Heart left ventricle (tissue), 16 donors: ENCODE measurements at places on chromosomes 11 and 22.
A peak's percentile ranks its signal among the peaks of the same experiment; 100 is the strongest.

- peak; percentile 75 for DNase-seq
These were observed 116.8 kb upstream of the NNMT start for GRCh38 chr11:114179234-114179941.

- DNase-seq: no peak
These were observed 5.7 kb downstream of the C11orf54 start for GRCh38 chr11:93747122-93747521.

GRCh38 chr11:116792144-116792868 is 627 bp upstream of the APOA5 start:
- DNase-seq: no peak

GRCh38 chr22:49785841-49786471 is 41.7 kb downstream of the BRD1 start:
- peak; percentile 34 for DNase-seq

DNA sequence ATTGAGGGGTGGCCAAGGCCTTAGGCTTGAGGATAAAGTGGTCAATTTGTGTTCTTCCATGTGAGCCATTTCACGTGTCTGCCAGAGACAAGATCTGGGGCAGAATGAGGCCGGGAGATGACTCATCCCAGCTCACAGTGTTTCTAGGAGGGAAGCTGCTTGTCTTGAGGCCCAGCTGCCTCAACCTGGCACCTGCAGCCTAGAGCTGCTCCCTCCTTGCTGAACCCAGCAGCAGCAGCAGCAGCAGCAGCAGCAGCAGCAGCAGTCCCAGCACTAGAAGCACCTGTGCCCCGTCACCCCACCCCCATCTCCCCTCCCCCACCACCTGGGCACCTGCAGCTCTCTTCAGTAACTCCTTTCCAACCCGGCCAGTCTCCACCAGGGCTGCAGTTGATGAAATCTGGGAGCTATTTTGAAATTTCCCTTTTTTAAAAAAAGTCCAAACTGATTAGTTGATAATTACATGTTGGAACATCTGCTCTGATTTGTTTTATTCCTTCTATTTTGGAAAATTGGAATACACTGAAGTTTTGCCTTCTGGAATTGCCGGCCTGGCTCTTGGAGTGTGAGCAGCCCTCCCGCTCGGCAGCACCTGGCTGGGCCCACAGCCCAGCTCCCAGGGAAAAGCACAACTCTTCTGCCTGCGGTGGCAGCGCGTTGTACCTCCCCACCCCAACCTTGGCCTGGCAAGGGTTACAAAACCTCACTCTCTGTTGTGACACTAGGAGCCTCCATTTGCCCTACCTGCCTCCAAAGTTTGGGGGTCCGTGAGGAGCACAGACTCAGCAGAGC is 143.5 kb downstream of the NXPE2 start:
- DNase-seq: no peak

DNA sequence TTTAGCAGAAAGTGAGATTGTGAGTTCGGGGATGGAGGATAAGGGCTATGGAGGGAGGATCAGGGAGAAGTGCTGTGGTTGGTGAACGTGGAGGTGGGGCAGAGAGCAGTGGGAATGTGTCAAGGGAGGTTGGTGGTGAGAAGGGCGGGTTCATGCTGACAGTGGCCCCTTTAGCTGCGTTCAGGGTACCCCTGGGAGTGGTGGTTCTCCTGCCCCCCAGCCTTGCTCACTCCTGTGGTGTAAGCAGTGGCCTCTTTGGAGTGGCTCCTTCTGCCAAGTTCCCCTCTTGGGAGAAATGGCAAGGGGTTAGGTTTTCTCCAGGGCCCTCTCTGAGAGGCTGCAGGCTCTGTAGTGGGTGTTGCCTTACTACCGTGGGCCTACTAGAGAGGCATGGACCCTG is 16.1 kb upstream of the NECTIN1 start:
- DNase-seq: no peak

GRCh38 chr11:123841174-123841573 is 35.0 kb upstream of the OR6M1 start:
- DNase-seq: no peak

- no peak for DNase-seq
These were observed 26.8 kb upstream of the PHLDA2 start for GRCh38 chr11:2955906-2956476.

DNA sequence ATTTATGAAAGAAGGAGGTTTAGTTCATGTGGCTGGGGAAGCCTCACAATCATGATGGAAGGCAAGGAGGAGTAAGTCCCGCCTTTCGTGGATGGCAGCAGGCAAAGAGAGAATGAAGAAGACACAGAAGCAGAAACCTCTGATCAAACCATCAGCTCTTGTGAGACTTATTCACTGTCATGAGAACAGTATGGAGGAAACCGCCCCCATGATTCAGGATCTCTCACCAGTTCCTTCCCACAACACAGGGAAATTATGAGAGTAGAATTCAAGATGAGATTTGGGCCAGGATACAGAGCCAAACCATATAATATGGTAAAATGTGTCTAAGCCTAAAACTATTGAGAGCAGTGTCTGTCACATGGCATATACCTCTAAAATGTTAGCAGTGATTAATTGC is 503.8 kb upstream of the CCDC179 start:
- DNase-seq: no peak

DNA sequence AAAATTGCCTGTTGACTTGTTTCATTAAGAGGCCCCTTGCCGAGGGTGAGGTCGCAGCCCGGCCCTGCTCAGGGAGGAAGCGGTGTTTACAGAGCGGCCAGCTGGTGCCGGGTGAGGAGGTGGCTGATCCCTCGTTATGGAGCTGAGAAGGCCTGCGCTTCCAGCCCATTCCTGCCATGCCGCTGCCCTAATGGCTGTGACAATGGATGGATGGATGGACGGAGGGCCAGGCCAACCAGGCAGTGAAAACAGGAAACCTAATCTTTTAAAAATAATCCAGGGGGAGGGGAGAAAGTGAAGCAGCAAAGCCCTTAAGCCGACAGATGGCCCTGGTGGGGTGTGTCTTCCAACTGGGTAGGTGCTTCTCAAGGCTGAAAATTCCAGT is 38.5 kb downstream of the BCR start:
- DNase-seq: no peak

GRCh38 chr22:26751217-26751616 is 93.8 kb downstream of the MIAT start:
- DNase-seq: peak; percentile 40

- no peak for DNase-seq
These were observed 298.0 kb upstream of the ZC3H12C start for GRCh38 chr11:109795234-109795633.

GRCh38 chr11:72576661-72577060 is 97.6 kb downstream of the PDE2A start:
- no peak for DNase-seq

DNA sequence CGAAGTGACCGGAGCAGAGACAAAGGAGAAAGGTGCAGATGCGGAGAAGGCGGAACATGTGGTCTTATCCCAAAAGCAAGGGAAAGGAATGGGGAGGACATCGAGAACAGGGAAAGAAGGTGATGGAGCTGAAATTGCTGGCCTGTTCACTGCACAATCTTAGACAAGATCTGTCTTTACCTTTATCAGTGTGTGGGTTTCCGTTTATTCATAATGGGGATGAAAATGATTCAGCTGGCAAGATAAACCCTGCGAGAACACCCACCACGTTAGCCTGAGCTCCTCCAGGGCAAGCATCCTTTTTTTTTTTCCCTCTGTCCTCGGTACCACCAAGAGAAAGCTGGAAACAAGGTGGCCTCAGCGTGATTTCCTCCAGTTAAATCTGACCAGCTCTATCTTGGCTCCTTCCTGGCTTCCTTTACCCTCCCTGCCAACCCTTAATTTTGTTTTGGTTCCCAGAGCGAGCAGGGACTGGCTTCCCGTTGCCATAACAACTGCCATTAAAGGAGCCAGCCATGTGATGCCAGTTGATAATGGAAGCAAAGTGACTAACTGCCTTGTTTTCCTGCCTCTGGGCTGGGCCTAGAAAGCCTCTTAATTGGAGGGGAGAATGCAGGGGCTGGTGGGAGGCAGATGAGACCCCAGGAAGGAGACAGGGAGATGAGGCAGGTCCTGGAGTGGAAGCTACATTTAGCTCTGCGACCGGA is 4.2 kb downstream of the SGSM1 start:
- DNase-seq: no peak

GRCh38 chr11:107457205-107457557 is 444 bp downstream of the CWF19L2 start:
- DNase-seq: no peak

DNA sequence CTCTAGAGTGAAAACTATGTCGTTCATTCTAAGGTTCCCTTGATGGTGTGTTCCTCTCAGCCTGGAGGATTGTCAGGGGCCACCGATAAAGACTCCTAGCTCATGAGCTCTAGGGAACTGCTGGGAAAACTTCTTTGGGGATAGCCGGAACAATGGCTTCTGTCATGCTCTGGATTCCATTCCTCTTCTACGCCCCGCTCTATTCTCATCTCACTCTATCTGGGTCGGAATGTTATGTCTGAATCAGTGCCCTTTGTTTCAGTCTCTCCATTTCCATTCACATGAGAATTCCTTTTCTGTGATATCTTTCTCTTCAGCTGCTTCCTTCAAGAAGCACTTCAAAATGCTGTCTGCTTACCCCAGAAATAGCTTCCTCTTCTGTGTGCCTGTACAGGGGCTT is 16.9 kb upstream of the SLCO2B1 start:
- DNase-seq: no peak

GRCh38 chr11:90426442-90426841 is 203.6 kb upstream of the CHORDC1 start:
- no peak for DNase-seq

GRCh38 chr22:27647540-27647939 is 154.0 kb downstream of the MN1 start:
- DNase-seq: no peak
